ENCODE measurements at places on chromosomes 13 and 19.

DNA sequence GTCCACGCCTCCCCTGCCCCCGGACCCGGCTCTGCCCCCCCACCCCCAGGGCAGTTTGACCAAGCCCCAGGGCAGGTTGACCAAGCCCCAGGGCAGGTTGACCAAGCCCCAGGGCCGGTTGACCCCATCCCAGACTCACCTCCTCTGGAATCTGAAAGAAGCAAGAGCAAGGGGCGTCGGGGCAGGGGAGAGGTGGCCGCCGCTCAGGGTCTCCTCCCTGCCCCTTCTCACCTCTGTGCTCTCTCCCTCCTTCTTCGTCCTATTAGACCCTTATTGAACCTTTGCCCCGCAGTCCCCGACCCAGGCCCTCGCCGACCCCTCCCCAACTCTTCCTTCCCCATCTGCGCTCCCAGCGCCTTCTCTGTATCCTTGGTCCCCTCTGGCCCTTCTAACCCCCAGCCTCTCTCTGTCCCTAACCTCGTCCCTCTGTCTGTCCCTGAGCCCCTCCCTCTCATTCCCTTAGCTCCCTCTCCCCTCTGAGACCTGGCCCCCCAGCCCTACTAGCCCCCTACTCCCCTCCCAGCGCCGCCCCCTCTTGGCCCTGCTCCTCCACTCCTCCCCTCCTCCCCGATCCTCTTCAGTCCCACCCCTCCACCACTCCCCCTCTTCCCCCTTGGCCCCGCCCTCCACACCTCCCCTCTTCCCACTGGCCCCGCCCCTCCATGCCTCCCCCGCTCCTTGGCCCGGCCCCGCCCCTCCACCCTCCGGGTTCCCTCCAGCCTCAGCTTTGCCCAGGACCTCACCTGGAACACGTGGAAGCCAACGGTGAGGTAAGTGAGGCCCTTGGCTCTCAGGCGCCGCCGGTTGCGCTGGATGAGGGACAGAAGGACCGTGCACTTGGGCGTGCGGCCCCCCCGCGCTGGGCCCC is 7.6 kb downstream of the CAPN12 start:
- DNase-seq: no peak

- no peak for DNase-seq
Observed at GRCh38 chr13:90414691-90415596, 932.5 kb upstream of the MIR17HG start.

GRCh38 chr13:43054803-43055802 is 31.7 kb downstream of the DNAJC15 start:
- DNase-seq: no peak

DNA sequence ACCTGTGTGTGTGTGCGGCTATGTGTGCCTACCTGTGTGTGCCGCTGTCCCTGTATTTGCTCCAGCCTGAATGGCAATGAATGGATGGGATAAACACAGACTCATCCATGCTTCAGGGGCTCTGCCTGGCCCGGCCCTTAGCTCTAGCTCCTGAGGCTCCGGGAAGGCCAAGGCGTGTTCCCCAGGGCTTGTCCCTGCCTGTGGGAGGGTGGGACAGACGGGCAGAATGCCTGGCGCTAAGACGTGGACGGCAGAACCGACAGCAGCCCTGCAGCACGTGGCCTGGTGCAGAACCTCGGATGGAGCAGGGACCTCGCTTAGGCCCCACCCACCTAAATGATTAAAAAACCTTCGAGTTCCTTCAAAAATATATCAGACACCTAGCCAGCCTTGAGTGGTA is 57.8 kb upstream of the C13orf46 start:
- no peak for DNase-seq

DNA sequence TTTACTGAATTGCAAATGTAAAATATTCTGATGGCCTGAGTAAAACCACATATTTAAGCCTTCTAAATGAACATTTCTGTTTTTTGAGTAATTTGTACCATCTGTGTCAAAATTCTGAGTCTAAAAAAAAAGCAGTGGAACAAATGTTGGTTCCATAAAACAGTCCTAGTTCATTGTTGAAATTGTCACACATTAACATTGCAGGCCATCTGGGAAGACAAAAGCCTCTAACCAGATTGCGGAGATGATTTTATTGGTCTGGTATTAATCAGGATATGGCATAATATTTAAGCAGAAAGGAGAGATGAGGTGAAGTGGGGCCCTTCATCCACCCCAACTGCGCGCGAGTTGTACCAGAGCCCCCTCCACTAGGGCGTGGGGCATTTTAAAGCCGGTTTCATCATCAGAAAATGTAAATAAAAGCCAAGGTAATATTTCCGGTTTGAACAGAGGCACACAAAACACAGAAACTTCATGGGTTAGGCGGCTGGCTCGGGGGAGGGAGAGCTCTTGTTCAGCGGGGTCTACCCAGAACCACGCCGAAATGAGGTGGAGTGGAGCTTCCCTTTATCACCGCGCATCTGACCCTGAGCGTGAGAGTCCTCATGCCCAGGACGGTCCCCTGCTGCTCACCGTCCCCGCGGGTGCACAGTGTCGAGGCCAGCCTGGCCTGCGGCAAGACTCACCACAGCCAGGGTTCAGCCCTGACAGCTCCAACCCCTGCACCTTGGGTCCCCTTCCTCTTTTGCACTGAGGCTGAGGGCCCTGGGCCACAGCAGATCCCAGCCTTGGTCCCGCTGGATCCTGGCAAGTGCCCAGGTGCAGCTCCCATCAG is 169.2 kb downstream of the URI1 start:
- no peak for DNase-seq

DNA sequence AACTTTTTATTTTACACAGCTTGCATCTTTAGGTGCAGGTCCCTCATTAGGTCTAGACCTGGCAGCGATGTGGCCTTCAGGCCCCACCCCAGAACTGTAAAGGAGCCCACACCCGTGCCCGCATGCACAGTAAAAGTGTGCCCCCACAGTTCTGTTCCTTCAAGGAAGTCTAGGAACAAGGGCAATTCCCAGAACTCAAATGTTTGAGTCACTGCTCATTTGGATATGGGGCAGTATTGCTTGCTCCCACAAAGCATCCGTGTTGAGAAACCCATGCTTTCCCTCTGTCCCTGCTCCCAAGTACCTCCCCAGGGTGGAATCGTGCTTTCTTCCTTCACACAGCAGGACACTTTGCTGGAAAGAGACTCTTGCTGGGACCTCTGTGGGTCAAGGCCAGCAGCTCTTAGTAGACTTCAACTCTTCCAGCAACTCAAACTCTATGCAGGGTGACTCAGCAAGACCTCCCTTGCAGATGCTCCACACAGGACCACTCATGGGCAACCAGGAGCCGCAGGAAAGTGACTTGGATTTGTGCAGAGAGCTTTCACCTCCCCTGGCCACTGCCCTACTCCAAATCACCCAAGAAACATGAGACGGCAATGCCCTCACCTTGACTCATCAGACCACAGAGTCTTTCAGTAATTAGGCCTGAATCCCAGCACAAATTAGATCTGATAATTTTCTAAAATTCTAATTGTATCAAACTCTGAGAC is 12.3 kb downstream of the SLC7A1 start:
- DNase-seq: no peak

DNA sequence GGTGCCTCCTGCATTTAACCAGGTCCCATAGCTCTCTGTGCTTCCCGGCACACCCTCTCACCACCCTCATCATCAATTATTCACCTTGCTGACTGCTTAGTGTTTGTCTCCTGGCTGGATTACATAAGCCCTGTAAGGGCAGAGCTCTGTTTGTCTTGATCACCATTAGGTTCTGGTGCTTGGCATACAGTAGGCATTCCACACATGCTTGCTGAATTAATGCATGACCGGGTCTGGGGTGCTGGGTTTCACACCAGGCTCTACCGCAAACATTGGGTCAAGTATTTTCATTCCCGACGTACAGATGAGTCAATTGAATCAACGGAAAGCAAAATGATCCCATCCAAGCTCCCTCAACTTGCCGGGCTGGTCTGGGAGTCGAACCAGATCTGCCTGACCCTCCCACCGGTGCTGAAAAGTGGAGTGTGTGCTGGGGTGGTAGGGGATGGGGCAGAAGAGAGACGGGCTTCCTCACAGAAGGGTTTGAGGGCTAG is 28.5 kb downstream of the VAV1 start:
- no peak for DNase-seq

GRCh38 chr19:49362048-49362928 is at the start of gene TEAD2:
Gene TEAD2, minus strand, starts transcription at chr19:49362416. Its CDS starts 2,341 bp downstream, at chr19:49360075.
- no peak for DNase-seq

GRCh38 chr19:55490478-55491432 is 2.5 kb downstream of the SSC5D start:
- DNase-seq: no peak

- DNase-seq: no peak
Observed at GRCh38 chr19:13917888-13918406, 11.9 kb downstream of the CC2D1A start.

DNA sequence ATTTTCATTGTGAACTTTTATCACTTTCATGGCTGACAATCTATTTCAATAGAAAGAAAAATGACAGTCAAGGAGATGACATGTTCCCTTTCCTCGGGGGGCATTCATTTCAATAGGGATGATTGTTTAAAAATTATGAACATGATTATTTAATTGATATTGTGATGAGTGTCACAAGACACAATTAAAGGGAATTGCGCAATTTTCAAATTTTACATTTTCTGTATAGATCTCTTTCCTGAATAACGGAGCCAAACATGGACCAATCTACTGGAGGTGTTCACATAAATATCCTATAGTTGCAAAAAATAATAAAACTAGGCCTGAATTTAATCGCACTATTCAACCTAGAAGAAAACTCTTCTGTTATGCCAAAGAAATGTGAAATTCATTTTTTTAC is 1274.6 kb downstream of the SLITRK5 start:
- no peak for DNase-seq

- no peak for DNase-seq
Observed at GRCh38 chr13:92346046-92346445, 880.6 kb upstream of the GPC6 start.

DNA sequence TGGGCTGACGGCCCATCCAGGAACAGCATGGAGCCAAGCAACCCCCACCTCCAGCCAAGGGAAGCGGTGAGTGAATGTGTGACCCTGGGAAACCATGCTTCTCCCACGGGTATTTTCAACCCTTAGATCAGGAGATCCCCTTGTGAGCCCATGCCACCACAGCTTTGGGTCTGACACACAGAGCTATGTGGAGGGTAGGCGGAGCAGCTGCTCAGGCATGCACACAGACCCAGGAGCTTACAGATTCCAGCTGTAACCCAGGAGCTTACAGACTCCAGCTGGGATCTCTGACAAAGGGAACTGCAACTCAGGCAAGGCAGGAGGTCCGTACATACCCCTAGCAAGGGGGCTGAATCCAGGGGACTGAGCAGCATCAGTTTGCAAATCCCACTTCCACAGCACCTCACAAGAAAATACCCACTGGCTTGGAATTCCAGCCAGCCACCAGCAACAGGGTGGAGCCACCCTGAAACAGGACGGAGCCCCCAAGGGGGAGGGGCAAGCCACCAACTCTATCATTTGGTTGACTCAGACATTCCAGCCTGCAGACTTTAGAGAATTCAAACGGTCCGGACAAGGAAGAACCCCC is 40.8 kb upstream of the RFXAP start:
- DNase-seq: no peak

- no peak for DNase-seq
Observed at GRCh38 chr13:67880916-67881315, 650.8 kb upstream of the PCDH9 start.

- no peak for DNase-seq
Observed at GRCh38 chr19:11737964-11738745, 591 bp downstream of the ZNF823 start.

DNA sequence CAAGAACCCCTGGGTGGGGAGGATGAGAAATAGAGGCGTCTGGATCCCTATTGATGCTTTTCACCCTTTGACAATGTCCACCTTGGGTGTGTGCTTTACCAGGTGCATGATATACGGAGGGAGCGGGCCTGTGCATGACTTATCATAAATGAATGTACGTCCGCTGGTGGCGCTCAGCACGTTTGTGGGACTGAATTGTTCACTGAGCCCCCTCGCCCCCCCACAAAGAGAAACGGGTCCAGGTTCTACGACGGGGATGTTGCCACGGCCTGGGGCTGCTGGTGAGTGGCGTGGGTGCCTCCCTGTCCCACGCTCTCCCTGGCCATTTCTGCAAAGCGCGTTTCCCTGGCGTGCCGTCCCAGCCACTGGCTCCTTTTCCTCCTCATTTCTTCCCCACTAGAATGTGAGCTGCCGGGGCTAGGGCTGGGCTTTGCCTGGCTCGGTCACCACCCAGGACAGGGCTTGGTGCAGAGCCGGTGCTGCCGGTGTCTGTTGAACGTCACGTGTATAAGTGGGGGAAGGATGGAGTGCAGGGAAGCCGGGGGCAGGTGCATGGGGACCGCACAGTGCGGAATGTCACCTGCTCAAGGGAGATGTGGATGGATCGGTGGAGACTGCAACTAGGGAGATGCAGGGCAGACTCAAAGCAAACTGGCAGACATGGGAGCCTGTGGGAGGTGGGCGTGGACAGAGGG is 21.6 kb downstream of the LRRC4B start:
- DNase-seq: no peak

DNA sequence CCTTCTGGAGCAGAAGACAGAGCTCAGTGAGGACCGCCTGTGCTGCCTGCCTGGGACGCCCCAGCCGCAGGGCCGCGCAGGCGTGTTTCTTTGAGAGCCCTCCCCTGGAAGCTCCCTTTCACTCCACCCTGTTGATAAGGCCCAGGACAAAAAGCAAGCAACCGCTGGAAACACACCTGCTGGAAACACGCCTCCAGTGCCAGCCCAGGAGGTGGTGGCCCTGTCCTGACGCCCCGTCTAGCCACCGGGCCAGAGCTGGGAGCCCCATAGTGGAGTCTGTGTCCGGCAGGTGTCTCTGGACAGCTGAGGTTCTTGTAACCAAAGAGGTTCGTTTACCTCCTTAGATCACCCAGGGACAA is 173.8 kb downstream of the KATNAL1 start:
- DNase-seq: no peak

DNA sequence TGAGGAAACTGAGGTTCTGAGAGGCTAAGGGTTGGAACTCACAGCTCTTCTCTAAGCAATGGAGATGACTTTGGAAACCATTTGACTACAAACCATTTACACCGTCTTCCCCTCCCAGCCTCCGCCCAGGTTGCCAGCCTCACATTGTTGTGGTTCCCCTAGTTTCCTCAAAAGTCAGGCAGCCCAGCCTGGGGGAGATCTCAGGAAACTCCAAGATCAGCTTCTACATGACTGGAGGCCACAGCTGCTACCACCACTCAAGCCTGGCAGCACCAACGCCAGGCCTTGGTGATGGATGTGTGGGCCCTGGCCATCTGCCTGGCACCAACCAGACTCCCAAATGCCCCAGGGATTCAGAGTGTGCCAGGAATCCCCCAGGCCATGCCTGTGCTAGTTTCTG is 207.9 kb downstream of the TSHZ3 start:
- no peak for DNase-seq

- DNase-seq: no peak
Observed at GRCh38 chr13:112165712-112166111, 98.8 kb downstream of the SOX1 start.

Measured in cerebellar nuclear complex (tissue), 1 donor.